ENCODE measurements at places on chromosomes 16 and 17. TPM values are rescaled to one million over a fixed set of nuclear protein-coding genes. Genes with fewer than 3 reads are reported as not detected.

The AOC3 gene
- total RNA-seq = 40.6 TPM

- DNase-seq = no peak
Observed at GRCh38 chr16:86524029-86524428, 13.7 kb downstream of the FOXF1 start.

- DNase-seq = no peak
Observed at GRCh38 chr16:80085606-80086005, 455.2 kb upstream of the DYNLRB2 start.

DNA sequence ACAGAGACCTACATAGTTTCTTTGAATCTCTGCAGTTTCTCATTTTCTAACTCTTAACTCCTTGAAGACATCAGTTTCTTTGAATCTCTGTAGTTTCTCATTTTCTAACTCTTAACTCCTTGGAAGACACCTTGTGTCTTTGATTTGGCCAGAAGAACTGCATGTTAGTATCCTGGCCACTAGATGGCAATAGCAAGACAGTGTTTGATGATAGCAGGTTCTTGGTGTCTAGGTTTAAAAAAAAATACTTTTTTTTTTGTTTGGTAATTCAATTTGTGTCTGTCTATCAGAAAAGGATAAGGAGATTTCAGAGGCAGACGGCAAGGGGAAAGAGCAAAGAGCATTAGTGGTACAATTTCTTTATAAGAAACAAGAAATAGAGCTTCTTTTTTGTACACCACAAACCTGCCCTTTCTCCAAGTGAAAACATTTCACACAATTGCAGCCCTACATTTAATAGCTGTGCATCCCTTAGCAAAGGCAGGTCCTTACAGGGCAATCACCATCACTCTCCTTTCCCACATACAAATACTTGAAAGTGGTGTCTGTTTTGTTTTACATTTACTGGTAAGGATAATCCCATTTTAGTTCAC, 1324.9 kb upstream of the CDH8 start:
- peak; percentile 11 for DNase-seq

DNA sequence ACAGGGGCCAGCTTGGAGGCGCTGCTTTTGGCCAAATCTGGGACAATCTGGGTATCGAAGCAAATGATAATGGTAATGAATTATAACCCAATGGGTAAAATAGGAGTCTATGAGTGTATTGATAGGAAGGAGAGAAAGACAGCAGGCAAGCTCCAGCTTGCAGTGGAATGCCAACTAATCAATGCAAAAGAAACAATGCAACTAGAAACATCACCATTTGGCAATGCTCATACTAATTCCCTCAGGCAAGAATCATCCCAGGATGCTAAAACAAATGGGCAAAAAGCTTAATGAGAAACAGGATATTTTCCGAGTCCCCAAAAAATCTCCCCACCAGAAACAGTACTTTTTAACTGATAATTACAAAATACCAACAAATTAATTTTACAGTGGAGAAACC, 64.7 kb downstream of the ADCY9 start:
- no peak for DNase-seq

The TERB1 gene
- not detected for total RNA-seq

DNA sequence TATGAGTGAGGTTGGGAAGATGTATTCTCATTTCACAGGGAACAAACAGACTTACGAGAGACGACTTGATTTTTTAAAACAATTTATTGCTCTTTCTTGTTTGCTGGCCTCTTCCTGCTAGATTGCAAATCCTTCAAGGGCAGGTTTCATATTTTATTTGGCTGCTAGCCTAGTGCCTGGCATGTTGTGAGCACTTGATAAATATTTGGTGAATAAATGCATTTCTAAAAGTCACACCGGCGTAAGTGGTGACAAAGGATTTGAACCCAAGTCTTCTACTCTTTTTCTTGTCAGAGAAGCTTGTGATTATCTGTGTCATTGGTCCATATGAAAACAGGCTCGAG, 1.4 kb downstream of the WWP2 start:
- DNase-seq = no peak

The SHBG gene
- 0.32 TPM for total RNA-seq

GRCh38 chr17:43774304-43775250, 4.2 kb downstream of the DUSP3 start:
- DNase-seq = no peak

The PRAC2 gene
- total RNA-seq = 2.1 TPM

DNA sequence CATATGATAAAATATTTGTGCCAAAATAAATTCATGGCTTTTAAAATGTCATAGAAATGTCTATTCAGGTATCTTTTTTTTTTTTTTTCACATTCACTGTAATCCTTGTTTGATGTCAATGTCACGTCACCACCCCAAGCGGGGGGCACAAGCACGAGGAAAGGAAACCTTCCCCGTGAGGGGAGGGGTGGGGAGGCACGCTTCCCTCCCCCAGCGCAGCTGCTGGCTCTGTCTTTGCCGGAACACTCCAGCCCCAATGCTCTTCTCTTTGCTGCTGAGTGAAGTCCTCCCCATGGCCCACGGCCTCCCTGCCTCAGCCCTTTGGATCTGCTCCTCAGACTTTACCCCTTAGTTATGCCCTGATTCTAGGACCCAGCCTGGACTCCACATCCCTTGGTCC, 1.5 kb downstream of the SLC35G3 start:
- DNase-seq = no peak

The MSL1 gene
- 81.3 TPM for total RNA-seq

All from urinary bladder (tissue), 4 donors.